ENCODE measurements at places on chromosomes 3 and 15. TPM values are rescaled to one million over a fixed set of nuclear protein-coding genes. Genes with fewer than 3 reads are reported as not detected.
A peak's percentile ranks its signal among the peaks of the same experiment; 100 is the strongest.

The KCNMB2 gene
- total RNA-seq, result 9.8 TPM

- DNase-seq, result no peak
Observed at GRCh38 chr3:46114323-46114988, 87.2 kb upstream of the XCR1 start.

DNA sequence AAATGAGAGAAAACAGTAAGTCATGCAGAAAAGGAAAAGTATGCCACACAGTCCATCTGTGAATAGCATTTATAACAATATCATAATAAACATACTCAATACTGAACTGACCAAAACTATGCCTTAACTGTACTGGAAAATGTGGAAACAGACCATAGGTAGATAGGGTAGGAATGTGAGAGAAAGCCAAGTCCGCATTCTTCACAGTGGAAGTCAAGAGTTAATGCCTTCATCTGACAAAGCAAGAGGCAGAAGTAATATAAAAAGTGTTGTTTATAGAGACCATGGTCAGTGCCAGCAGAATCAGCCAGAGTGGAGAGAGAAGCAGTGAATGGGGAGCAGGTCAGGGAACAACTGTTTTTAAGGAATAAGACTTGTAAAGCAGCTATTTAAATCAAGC, 52.3 kb downstream of the KBTBD12 start:
- no peak for DNase-seq

The CSTA gene
- 9.3 TPM for total RNA-seq

DNA sequence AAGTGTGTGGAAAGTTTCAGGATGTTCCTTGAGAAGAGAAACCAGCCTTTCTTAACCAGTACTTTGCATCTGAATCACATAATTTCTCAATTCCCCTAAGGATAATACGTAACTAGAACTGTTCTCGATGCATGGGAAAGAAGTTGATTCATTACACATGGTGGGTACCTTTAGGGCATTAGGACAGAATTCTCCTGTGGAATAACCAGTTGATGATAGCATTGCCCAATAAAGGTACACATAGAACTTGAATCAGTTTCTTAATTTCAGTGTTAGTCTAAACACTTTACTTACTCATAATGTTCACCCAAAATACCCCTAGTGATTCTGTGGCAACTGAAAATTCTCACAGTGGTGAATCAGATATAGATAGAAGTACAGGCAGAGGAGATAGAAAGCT, 1030.9 kb downstream of the ROBO1 start:
- no peak for DNase-seq

GRCh38 chr15:94127006-94127405, 104.4 kb upstream of the MCTP2 start:
- DNase-seq, result no peak

GRCh38 chr15:68152342-68152741, 52.8 kb downstream of the CALML4 start:
- DNase-seq, result no peak

The SETMAR gene
- 12.9 TPM for total RNA-seq

The CHRNA5 gene
- 2.6 TPM for total RNA-seq

- DNase-seq, result peak; percentile 53
Observed at GRCh38 chr3:13480340-13481318, 523 bp downstream of the HDAC11 start.

The NPAP1 gene
- total RNA-seq, result not detected

- no peak for DNase-seq
Observed at GRCh38 chr3:193732391-193732790, 139.4 kb downstream of the OPA1 start.

DNA sequence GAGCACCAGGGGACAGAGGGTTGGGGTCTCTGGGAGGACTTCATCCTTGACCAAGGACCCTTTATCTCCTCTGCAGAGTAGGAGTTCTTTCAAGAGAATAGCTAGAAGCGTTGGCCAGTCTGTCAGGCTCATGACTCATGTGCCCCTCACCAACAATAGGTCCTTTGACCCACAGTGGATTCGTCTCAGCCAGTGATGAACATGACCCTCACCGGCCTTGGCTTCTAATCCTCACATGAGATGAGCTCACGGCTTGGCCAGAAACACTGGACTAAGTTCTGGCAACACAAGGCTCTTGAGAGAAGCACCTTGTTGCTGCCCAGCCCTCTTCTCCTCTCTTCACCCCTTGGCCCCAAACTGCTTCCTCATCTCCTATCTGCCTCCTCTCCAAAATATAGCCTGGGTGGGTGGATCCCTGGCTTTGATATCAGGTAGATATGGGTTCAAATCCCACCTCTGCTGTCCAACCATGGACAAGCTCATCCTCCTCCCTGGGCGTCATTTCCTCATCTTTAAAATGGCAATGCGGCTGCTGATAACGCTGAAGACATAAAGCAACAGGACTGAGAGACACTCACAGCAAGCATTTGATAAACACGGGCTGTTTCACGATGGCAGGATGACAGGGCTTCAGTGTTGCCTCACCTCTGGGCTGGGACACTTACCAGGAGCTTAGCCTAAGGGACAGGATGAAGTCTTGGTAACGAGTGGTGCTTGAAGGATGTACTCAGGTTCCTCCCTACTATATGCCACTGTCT, 446.7 kb upstream of the PROK2 start:
- DNase-seq, result no peak

The SLC41A3 gene
- 34.0 TPM for total RNA-seq

DNA sequence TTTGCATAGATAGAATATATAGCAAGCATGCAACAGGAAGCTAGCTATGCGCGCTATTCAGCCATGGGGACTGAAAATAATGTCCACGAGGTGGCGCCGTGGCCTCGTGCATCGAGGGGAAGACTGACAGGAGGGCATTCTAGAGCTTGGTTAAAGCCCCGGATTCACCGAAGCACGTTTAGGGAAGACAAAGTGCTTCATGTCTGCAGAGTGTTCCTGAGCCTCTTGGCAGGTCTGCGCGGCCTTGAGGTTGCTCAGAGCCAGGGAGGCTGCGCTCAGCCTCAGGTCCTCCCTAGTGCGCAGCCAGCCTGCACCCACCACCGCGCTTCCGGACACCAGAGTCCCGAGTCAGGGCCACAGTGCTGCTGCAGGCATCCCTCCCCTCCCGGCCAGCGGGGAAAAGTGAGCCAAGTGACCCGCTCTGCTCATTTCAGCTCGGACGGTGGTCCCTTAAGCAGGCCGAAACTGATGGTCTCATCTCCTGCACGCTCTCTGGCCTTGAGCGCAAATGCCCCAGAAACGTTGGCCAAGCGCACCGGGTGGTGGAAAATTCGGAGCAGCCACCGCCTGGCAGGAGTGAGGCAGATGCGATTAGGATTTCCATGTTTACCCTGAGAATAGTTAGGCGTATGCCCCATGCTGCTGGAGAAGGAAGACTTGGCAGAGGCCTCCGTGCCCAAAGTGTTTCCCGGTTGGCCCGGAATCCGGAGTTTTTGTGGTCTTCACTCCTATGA, 24.8 kb downstream of the GABRA5 start:
- DNase-seq, result peak; percentile 67

The CRBN gene
- 32.1 TPM for total RNA-seq

DNA sequence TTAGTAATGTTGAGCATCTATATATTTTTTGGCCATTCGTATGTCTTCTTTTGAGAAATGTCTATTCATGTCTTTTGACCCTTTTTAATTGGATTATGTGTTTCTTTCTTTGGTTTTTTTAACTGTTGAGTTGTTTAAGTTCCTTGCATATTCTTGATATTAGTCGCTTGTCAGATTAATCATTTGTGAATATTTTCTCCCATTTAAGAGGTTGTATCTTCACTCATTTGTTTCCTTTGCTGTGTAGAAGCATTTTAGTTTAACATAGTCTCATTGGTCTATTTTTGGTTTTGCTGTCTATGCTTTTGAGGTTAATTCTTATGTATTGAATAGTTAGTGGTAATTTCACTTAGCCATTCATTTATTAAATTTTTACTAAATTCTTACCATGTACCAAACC, 283.8 kb downstream of the ZPLD1 start:
- no peak for DNase-seq

GRCh38 chr3:179069762-179070390, 1.7 kb downstream of the ZMAT3 start:
- DNase-seq, result no peak

- no peak for DNase-seq
Observed at GRCh38 chr3:138245026-138245425, 57.9 kb downstream of the ARMC8 start.
